ENCODE measurements at places on chromosomes 2 and 18. TPM values are rescaled to one million over a fixed set of nuclear protein-coding genes. Genes with fewer than 3 reads are reported as not detected.

HMSD gene
- not detected for total RNA-seq

GRCh38 chr2:143901185-143901842 lies 618.6 kb downstream of the ZEB2 start:
- DNase-seq = no peak

MYOM1 gene
- total RNA-seq = 0.41 TPM

EPG5 gene
- 10.6 TPM for total RNA-seq

- peak; percentile 1 for DNase-seq
Measured at GRCh38 chr18:47175283-47175897, 774 bp downstream of the IER3IP1 start.

Measured in Caco-2 (cell line).